Cardiac ventricle fibroblast (primary cell): ENCODE measurements at places on chromosomes 2 and 18. TPM values are rescaled to one million over a fixed set of nuclear protein-coding genes. Genes with fewer than 3 reads are reported as not detected.

The KIAA2012 gene
- 0.15 TPM in 1 of 2 replicates, not detected in the other for total RNA-seq

The SLC9A4 gene
- not detected in 2 replicates for total RNA-seq

The ZNF804A gene
- total RNA-seq = not detected in 2 replicates

The CAPN14 gene
- not detected in 2 replicates for total RNA-seq

The CPS1 gene
- total RNA-seq = 9.1 and 10.2 TPM in 2 replicates

The LAMA3 gene
- total RNA-seq = 1.4 and 2.1 TPM in 2 replicates

The LCT gene
- not detected in 2 replicates for total RNA-seq

The NMUR1 gene
- total RNA-seq = not detected in 2 replicates

The THSD7B gene
- not detected in 2 replicates for total RNA-seq

The PTGR3 gene
- 12.2 and 18.5 TPM in 2 replicates for total RNA-seq

The REL gene
- total RNA-seq = 2.3 and 4.4 TPM in 2 replicates

The RAB17 gene
- 0.34 and 0.81 TPM in 2 replicates for total RNA-seq

The C1GALT1C1L gene
- 0.25 and 0.39 TPM in 2 replicates for total RNA-seq

The RESP18 gene
- total RNA-seq = not detected in 2 replicates

The GKN2 gene
- not detected in 2 replicates for total RNA-seq

The CYTIP gene
- not detected in 2 replicates for total RNA-seq

The ZSWIM2 gene
- total RNA-seq = not detected in 2 replicates

The TRIM43 gene
- not detected in 2 replicates for total RNA-seq

The POTEJ gene
- not detected in 2 replicates for total RNA-seq

The LOXL3 gene
- 21.8 and 27.0 TPM in 2 replicates for total RNA-seq

The CCDC195 gene
- total RNA-seq = not detected in 2 replicates

The IL37 gene
- not detected in 2 replicates for total RNA-seq

The B3GNT7 gene
- 0.12 TPM in 1 of 2 replicates, not detected in the other for total RNA-seq

The GTF2A1L gene
- total RNA-seq = 0.24 and 1.7 TPM in 2 replicates

The SKOR2 gene
- not detected in 2 replicates for total RNA-seq

The CD8B2 gene
- not detected in 2 replicates for total RNA-seq

The SCN7A gene
- 0.06 TPM in 1 of 2 replicates, not detected in the other for total RNA-seq

The KCNIP3 gene
- total RNA-seq = 14.0 and 14.2 TPM in 2 replicates

The RND3 gene
- 69.7 and 97.6 TPM in 2 replicates for total RNA-seq

The KLHL30 gene
- 0.06 TPM in 1 of 2 replicates, not detected in the other for total RNA-seq

The INPP5D gene
- total RNA-seq = 0.10 and 0.94 TPM in 2 replicates

The CAVIN2 gene
- total RNA-seq = 15.7 and 16.2 TPM in 2 replicates

The LINC00305 gene
- total RNA-seq = not detected in 2 replicates

The SERPINB11 gene
- total RNA-seq = not detected in 2 replicates

The LDLRAD4 gene
- total RNA-seq = 0.12 TPM in 1 of 2 replicates, not detected in the other

The KHK gene
- 1.1 TPM in 1 of 2 replicates, not detected in the other for total RNA-seq

The DUSP2 gene
- total RNA-seq = 3.4 and 3.7 TPM in 2 replicates

The SULT1C4 gene
- total RNA-seq = not detected in 2 replicates

The CDH7 gene
- not detected in 2 replicates for total RNA-seq

The MGAT4A gene
- total RNA-seq = 0.54 and 4.3 TPM in 2 replicates

The RNF125 gene
- total RNA-seq = 0.75 and 1.3 TPM in 2 replicates

The FRZB gene
- not detected in 2 replicates for total RNA-seq

The SPATA3 gene
- not detected in 2 replicates for total RNA-seq

The CROCC2 gene
- total RNA-seq = 0.12 and 0.29 TPM in 2 replicates

The HTR2B gene
- total RNA-seq = 4.1 and 4.3 TPM in 2 replicates

The KCNJ3 gene
- not detected in 2 replicates for total RNA-seq

The TWIST2 gene
- total RNA-seq = 94.5 and 105 TPM in 2 replicates

The SERPINB2 gene
- total RNA-seq = not detected in 2 replicates

The COL3A1 gene
- total RNA-seq = 10,648 and 10,756 TPM in 2 replicates

The TTN gene
- 0.05 and 0.06 TPM in 2 replicates for total RNA-seq

The SLC9A2 gene
- not detected in 2 replicates for total RNA-seq

The RSAD2 gene
- 1.00 and 1.1 TPM in 2 replicates for total RNA-seq

The ALPG gene
- total RNA-seq = not detected in 2 replicates

The SP5 gene
- not detected in 2 replicates for total RNA-seq

The CPO gene
- not detected in 2 replicates for total RNA-seq

The ATP5MC3 gene
- 175 and 188 TPM in 2 replicates for total RNA-seq

The MC5R gene
- total RNA-seq = not detected in 2 replicates
